ENCODE measurements at places on chromosomes 1 and 21. TPM values are rescaled to one million over a fixed set of nuclear protein-coding genes. Genes with fewer than 3 reads are reported as not detected.
A peak's percentile ranks its signal among the peaks of the same experiment; 100 is the strongest.

GRCh38 chr21:21845901-21846300 is 847.7 kb downstream of the NCAM2 start:
- no peak for DNase-seq

GRCh38 chr1:7470904-7471638 is 300.0 kb upstream of the VAMP3 start:
- peak; percentile 92 for DNase-seq

DNA sequence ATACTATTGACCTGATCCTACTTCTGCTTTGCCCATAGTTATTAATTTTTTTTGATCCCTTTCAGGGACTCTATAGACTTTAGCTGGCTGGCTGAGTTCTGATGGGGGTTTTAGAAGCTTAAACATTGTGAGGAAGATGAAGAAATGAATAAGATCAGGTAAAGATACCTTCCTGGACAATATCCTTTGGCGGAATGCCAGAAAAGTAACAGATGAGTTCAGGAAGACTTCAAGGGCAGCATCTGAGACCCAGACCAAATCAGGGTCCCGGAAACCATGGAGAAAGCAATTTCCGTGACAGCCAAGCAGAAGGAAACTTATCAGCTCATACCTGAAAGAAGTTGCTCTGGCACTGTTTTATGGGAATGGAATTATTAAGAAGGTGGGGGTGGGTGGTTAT is 100.4 kb downstream of the XCL2 start:
- no peak for DNase-seq

DNA sequence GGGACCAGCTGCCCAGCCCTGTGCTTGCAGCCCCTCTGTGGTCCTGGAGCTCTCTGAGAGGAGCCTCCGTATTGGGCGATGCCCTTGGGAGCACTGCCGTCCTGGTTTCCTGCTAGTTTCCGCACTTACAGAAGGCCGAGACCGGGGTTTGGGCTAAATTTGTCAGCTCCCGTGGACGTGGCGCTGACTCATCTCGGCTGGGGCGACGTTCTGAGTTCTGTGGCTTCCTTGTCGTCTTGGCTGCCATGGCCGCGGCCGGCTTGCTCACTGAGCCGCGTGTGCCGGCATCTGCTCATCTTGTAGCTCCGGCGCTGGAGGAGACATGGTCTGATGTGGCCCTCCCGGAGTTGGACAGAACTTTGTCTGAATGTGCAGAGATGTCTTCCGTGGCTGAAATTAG is 64.9 kb downstream of the PCNT start:
- no peak for DNase-seq

DNA sequence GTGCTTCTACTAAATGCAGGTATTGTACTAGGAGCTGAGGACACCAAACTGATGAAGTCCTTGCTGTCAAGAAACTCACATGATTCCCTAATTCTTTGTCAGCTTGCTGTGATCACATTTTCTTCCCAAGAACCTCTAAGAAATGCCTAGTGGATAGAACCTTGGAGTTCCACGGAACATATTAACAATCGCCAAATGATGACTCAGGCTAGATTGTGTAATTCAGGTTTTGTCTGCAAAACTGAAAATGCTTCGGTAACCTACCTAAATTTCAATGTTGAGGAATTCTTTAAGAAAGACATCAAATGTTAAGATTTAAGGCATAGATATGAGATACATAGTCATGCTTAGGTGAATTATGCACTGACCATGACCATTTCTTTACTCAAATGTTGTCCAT is 1.7 kb upstream of the GADD45A start:
- no peak for DNase-seq

GRCh38 chr21:34345892-34346291 is 17.9 kb upstream of the KCNE2 start:
- no peak for DNase-seq

DNA sequence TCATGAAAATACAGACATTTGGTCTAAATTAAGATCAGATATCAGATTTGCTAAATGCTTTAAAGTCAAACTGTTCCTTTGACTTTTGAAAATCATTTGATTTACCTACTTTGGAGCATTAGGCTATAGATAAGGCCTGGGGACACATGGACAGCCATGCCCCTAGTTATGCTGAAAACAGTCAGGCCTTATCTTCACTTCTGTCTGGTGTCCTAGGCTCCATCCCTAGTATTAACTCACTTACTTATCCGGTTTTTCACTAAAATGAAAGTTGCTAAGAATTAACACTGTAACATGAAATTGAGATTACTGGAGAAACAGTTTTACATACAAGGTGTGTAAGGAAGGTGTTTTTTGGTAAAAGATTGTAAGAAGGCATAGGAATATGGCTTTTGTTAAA is 4.5 kb upstream of the CATSPERE start:
- no peak for DNase-seq

- DNase-seq = peak; percentile 71
Measured at GRCh38 chr21:45982092-45982757, 655 bp downstream of the COL6A1 start.

- DNase-seq = no peak
Measured at GRCh38 chr1:26832249-26832960, 5.9 kb downstream of the ZDHHC18 start.

GRCh38 chr1:64539781-64540218 is 69.9 kb downstream of the CACHD1 start:
- DNase-seq = peak; percentile 79

DNA sequence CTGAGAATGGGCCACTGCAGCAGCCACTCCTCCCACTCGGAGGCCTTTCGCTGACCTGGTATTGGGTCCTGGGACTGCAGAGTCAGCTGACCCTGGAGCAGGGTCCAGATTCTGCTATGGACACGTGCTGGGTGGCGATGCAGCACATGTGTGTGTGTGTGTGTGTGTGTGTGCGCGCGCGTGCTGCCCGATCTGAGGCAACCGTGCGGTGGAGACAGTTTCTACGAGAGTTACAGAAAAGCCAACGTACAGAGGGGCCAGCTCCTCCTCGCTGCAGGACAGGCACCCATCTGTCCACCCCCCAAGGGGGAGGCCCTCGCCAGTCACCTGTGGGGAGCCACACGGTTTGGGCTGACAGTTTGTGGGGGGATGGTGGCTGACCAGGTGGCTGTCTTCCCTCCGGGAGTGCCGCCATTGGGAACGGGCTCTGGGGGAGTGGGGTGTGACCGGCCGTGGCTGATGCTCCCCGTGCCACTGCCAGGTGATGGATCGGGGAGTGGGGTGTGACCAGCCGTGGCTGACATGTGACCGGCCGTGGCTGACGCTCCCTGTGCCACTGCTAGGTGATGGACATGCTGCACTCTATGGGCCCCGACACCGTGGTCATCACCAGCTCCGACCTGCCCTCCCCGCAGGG is 24.0 kb downstream of the CSTB start:
- no peak for DNase-seq

DNA sequence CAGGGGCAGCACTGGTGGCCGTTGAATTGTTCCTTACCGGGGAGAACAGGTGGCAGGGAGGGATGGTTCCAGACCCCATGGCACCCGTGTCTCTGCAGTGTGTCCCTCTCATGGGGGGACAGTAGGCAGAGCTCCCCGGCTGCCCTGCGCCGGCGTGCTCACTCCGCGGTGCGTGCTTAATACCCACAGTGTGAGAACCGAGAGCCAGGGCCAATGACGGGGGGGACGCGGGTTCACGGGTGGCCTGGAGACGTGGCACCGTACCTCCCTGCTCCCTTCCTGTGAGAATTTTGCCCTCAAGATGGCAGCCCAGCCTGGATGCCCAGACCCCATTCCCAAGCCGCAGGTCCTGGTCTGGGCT is 47.1 kb downstream of the PRDM16 start:
- no peak for DNase-seq

DNA sequence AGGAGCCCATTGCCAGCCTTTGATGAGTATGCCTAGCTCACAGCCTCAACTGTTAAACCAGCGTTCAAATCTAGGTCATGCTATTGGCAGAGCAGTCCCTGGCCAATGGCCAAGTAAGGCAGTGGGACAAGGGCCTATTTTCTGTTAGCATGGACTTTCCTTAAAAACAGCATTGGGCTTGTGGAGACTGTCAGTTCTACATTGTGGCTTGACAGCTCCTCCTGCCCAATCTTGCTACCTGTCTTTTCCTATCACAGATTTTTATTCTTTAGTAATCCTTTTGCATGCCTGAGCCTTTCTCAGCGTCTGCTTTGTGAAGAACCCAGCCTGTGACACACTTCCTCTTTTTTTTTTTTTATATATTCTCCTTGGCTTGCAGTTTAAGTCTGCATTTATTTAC is 56.4 kb downstream of the DIP2A start:
- DNase-seq = peak; percentile 72

- DNase-seq = no peak
Measured at GRCh38 chr21:29193901-29194300, 63.5 kb downstream of the MAP3K7CL start.

DNA sequence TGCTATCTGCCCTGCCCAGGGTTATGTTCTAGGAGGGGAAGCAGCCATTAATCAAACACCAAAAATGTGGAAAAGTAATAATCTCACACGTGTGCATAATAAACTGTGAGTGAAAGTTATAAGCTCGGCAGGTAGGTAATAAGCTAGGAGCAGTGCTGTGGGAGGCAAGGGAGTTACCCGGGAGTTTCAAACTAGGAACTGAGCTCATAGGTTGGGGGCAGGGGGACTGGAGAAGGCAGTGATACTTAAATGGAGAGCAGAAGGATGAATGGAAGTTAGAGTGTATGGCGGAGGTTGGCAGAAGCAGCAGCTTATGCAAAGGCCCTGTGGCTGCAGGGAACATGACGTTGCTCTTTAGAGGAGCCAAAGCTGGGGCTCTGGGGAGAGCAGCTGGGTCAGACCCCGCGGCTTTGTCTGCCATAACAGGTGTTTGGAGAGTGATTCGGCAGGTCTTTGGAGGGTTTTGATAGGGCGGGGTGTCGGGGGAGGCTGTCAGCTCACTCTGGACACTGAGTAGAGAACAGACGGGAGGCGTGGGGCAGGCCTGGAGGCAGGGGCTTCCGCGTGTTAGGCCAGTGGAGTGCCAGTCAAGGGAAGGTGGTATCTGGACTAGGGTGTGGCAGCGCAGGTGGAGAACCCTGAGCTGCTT is 20.0 kb downstream of the PTPRF start:
- DNase-seq = no peak

Gene OSCP1
- 15.3 TPM for total RNA-seq

Gene HSPA6
- total RNA-seq = 2.5 TPM

Gene ATAD3C
- total RNA-seq = 0.36 TPM

Gene LRRC38
- total RNA-seq = not detected

Gene LACTBL1
- total RNA-seq = not detected

Gene CPLANE2
- total RNA-seq = 7.1 TPM

Gene AIRE
- total RNA-seq = not detected

Gene ATP1A4
- total RNA-seq = 3.0 TPM
